Activated T-helper 1 cell treated with Interleukin-2 at 50 U/mL for 16 hours (primary cell): ENCODE measurements at places on chromosomes 2 and 18.

GRCh38 chr2:32523686-32524085, 104.2 kb upstream of the TTC27 start:
- no peak for DNase-seq

DNA sequence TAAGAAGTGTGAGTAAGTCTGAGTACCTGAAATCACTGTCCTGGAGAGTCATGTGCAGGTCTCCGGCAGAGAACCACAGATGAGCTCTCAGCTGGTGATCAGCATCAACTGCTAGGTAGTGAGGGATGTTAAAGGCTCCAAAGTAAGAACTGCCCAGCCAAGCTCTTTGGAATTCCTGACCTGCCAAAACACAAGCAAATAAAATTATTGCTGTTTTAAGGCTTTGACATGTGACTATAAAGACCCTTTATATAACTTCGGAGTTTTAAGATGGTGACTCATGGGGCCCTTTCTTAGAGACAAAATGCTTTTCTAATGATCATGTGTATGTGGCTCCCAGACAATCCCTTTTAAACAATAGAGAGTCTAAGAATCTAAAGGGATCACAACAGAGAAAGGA, 855.7 kb downstream of the TRIB2 start:
- no peak for DNase-seq

DNA sequence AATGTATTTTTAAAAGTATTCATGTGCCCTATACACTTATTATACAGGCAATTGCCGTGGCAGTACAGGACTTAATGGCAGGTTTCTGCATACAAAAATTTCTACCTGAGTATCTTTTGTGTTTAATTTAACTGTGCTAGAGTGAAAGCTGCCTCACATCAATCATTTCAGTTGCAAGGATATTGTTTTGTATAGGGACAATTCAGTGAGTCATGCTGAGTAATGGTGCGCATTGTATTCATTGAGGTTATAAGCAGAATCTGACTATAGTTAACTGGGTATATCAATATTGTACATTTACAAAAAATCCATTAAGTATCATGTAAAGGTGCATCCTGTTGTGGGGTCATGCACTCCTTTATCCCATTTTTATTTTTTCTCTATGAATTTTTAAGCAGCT, 121.5 kb downstream of the GCA start:
- DNase-seq = no peak

GRCh38 chr18:46727177-46727576, 29.7 kb downstream of the ST8SIA5 start:
- DNase-seq = no peak

DNA sequence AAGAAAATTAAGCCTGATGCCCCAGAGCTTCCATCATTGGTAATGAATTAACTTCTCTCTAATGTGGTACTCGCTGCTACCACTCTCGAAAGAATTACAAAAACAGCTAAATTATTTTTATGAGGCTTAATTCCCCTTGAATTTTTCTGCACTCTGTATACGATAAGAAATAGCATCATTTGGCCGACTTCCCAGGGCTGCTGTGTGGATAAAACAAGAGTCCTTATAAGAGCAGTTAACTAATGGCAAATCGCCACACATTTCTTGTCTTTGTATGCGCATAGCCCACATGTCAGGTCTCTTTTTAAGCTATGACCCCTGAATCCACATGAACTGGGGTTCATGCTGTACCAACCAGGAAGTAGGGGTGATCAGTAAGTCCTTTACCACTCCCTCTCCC, 668.4 kb downstream of the TMEM182 start:
- DNase-seq = no peak

- no peak for DNase-seq
These were observed 38.0 kb upstream of the CCNYL1 start for GRCh38 chr2:207673431-207673830.

DNA sequence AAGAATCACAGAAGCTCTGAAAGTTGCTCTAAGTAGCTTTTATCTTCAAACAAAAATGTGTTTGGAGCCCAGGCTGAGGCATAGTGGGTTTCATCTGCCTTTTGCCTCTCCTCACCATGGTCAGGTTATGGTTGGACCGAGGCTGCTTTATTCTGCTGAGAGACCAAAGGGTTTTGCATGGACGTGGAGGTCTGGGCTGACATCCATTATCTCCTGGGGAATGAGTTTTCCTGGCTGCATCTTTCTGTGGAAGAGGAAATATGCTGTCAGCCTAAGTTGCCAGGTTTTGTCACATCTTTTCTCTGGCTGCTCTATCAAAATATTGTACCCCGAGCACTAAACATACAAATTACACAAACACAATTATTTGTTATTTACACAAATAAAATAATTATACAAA, 223.2 kb downstream of the LDLRAD4 start:
- DNase-seq = no peak

- no peak for DNase-seq
These were observed 110.1 kb downstream of the MAIP1 start for GRCh38 chr2:200065477-200065876.

DNA sequence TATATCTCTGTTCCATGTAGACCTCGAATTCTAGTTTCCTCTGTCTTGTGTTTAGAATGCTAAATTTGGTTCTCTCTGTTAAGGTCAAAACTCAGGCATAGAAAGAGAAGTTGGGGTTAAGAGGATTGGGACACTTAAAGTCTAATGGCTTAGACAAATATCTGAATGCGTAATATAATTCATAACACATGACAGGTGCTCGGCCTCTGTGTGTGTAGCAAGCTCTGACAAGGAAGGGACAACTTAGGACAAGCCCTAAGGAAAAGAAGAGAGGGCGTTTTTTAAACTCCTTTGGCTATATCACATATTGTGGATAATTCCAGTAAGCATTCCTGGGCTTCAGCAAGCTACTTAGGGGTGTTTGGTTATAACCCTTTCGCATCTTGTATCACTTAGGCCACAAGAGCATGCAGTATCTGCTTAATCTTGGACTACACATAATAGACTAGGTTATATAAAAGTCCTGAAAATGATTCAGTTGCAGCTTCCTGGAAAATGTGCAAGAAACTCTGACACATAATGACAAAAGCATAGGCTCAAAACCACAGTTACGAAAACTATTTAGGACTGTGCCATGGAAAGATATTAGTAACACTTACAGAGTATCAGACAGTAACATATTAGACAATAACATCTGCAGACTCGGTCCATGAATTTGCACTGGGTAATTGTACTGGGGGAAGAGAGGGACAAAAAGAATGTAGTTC, 16.1 kb upstream of the CREB1 start:
- DNase-seq = no peak

DNA sequence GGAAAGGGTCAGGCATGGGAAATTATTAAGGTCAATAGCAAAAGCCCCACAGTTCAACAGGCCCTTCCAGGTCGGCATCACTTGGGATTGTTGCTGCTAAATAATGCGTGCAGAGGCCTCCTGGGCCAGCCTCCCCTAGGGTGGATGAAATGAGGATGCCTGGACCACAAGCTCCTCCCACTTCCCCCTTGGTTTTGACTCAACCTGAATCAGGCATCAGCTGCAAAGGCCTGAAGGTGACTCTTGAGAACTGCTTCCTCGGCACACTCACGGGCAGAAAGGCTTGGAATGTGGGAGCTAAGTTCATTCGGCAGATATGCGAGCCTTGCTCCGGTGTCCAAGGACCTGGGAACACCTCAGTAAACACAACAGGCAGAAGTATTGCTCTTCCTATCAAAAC, 69.3 kb downstream of the MBP start:
- DNase-seq = peak; percentile 67

- no peak for DNase-seq
These were observed 103.2 kb downstream of the PTGR3 start for GRCh38 chr18:75105551-75106254.

GRCh38 chr2:205245001-205245400, 437.3 kb upstream of the NRP2 start:
- DNase-seq = no peak

- no peak for DNase-seq
These were observed 108.0 kb downstream of the DPP4 start for GRCh38 chr2:161965994-161966393.

DNA sequence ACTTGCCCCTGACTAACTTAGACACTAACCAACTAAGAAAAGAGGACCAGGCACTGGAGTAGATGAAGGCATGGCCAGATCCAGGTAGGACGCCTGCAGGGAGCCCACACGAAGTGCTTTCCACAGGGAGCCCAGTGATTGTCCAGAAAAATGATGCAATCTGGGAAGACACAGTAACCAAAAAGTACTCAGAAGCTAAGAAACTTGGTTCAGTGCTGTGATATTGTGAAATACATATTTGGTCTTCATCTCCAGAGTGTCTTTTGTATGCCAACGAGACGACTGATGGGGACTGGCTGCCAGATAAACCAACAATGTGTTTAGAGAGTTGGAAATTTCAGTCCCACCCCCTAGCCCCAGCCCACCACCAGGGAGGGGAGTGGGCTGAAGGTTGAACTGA, 135.0 kb downstream of the SP3 start:
- DNase-seq = no peak

DNA sequence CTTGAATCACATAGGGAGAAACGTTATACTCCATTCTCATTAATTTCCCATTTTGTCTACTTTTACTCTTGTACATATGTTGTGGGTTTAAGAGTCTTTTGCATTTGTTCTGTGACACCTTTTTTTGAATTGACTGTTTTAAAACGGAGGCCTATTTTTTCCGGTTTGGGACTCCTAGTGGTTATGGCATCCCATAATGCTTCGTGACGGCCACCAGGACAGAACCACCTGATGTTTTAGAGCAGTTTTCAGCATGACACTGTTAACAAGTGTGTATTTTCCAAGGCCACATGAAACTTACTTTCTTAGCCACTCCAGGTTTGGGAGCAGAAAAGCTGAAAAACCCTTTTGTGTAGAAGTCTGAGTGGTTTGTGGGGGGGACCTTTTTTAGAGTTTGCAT, 8.4 kb downstream of the SOX11 start:
- DNase-seq = no peak

- no peak for DNase-seq
These were observed 2.5 kb downstream of the DNMT3A start for GRCh38 chr2:25339211-25339674.

DNA sequence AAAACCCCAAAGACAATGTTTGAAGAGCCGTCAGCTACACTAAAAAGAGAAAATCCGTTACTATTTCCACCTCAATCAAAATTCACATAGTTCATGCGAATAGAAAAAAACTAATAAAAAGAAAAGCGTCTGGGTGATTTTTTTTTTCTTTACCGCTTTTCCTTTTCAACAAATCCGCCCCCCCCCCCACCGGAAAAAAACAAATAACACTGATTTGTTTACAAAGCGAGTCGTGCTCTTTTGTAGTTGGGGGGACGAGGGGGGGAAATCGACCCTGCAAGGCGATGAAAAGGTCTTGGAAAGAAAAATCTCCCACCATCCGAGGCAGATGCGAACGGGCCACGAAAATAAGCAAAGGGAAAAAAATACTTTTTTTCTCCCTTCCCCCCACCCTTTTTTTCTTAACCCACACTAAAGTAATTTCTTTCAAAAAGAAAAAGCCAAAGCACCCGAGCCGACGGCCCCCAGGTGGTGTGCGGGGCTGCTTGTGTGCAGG, 638 bp downstream of the ZNF521 start:
- no peak for DNase-seq

GRCh38 chr2:160516547-160517365, 23.1 kb upstream of the RBMS1 start:
- no peak for DNase-seq

DNA sequence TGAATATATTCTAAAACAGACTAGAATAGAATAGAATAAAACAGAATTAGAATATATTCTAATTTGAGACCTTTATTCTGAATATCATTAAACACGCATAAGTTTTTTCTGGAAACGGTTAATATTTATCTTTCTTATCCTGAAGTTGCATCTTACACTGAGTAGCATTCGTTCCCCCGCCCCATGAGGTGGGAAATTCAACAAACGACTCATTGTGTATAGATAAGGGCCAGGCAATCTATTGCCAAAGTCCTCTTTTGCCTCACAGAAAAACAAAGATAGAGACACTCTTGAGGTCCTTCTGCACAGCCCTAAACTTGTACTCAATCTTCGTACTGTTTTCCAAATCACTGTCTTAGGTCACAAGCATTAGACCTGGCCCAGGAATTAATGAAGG, 98.1 kb downstream of the COL6A3 start:
- DNase-seq = no peak

GRCh38 chr2:122080871-122081270, 325.4 kb downstream of the TSN start:
- DNase-seq = no peak

GRCh38 chr2:236745420-236746210, 176.0 kb downstream of the ACKR3 start:
- no peak for DNase-seq

DNA sequence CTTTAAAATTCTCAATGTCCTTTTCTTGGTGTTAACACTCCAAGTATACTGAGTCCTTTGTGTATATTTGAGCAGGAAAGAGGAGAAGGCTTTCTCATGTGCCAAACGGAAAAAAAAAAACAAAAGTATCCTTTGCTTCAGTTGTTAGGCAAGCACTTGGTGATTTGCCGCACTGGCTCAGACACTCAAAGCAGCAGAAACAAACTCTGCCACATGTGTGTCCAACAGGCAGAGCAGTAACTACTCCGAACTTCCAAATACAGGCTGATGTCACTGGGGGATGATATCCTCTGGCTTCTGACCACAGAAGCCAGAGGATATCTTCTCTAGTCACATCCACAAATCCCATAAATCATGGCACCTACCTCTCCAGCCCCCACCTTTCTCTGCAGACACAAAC, 108.0 kb upstream of the SALL3 start:
- DNase-seq = no peak

DNA sequence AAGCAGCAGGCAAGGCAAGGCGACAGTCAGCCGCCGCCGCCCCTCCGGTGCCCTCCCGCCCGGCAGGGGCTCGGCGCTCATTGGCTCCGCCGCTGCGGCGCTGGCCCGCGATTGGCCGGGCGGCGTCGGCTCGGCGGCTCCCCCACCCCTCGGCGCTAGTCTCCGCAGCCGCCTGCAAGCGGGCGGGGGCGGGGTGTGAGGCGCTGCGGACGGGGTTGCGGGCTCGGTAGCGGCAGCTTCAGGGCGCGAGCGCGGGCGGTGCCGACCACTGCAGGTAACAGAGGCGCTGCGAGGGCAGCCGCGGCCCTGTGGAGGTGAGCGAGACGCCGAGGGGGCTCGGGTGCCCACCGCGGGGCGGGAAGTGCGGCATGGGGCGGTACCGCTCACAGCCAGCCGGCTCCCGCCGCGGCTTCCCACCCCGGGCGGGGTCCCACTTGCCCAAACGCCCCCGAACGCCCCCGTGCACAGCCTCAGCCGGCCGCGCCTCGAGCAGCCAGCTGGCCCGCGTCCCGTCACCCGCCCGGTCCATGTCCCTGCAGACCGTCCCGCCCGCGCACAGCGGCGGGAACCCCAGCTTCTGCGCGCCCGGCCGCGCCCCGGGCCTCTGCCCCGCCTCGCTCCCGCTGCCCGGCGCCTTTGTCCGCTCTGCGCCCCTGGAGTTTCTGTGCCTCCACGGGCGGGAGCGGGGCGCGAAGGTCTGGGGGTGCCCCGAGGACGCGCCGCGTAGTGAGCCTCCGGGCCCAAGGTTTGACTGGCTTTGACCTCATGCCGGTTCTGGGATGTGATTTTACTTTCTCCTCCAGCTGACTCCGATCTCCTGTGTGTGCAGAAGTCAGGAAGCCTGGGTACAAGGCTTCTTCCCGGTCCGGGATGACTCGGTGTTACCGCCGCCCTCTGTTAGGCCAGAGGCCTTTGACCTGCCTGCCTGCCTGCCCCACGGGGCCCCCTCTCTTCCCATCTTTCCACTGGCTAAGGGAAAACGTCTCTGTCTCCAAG, at the start of gene SANBR:
SANBR (plus strand) TSS at position 158 of the 996 bp plus-strand sequence. CDS start 4,480 bp downstream, outside the sequence.
- DNase-seq = peak; percentile 79
